HAP-1 (cell line): ENCODE measurements at places on chromosomes 1 and 21.

- DNase-seq, result no peak
Measured at GRCh38 chr1:197358959-197359358, 90.9 kb downstream of the CRB1 start.

- no peak for DNase-seq
Measured at GRCh38 chr1:33087677-33088076, 6.7 kb downstream of the AZIN2 start.

DNA sequence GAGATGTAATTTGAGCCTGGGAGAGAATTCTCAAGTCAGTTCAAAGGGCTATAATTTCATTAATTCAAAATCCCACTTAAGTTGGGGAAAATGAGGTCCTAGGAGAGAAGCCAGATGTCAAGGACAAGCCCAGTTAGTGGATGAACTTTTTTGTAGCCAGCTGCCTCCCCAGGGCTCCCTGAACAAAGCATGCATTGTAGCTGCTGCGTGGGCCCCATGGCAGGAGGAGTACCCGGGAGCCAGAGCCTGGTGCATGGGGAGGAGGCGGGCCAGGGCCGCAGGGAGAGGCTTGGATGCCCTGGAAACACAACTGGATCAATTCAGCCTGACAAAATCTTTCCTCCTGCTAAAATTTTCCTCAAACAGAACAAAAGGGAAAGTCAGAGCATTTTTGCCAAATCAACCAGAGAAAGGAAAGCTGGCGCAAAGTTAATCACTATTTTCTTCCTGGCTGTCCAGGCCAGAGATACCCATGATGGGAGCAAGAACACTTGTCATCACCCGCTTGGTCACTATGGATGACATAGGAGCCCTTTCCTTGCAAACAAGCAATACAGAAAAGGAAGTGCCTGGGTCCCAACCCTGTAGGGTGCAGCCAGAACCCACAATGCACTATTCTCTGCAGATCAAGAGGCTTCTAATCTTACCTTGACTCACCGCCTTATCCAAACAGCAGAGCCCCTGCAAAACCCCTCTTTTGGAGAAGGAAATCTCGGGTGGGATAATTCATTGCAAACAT, 248.1 kb upstream of the RAB4A start:
- no peak for DNase-seq

GRCh38 chr1:169624122-169624521, 5.8 kb downstream of the SELP start:
- no peak for DNase-seq

DNA sequence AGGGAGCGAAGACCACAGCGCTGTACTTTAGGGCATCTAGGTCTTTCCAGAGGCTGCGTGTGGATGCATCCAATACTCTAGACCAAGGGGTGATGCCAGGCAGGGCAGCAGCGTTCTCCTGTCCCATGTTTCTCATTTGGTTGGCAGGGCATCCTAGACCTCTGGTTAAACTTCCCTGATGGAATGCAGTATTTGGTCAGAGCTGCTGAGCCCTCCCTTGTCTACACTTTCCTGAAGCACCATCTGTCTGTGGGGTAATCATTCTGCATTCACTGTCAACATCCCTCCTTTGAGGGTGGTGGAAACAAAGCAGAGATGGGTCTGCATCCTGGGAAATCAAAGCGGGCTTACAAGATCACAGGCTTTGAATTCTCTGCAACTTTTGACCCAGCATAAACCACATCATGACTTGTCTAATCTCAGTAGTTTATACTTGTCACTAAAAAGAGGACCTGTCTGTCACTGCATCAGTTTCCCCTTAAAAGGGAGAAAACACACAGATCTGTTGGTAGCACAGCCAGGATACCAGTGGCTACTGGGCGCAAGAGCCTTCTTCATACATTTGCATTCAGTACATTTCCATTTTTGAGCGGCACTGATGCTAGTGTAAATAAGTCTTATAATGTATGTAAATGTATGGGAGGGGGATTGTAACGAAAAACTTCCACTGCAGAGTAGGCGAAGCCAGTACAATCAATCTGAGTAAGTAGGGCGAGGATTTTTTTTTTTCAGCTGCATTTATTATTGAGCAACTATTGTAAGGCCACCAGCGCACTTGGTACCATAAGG, 106.3 kb downstream of the GALNT2 start:
- DNase-seq, result no peak

DNA sequence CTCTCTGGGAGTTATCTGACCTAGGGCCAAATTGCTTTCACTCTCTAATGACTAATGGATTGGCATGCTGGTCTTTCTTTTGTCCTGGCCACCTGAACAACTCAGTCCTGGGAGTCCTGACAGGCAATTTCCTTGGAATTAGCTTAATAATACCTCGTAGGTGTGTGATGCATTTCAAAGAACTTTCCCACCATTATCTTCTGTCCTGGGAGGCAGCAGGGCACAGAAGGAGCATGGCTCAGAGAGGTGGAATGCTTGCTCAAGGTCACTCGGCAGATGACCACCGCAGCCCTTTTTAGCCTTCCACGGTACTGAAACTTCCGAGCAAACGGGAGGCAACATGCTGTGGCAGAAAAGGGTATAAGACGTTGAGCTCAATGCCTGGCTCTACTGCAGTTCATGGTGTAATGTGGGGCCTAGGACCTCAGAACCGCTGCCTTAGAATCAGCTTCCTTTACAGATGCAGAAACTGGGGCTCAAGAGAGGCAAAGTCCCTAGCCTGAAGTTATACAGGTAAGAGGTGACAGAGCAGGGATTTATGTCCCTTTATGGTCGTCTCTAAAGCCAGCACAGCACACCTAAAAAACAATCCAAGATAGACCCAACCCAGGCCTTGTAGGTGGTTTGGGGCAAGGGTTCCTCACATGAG, 3.2 kb downstream of the ID3 start:
- peak; percentile 63 for DNase-seq

GRCh38 chr1:214469290-214469689, 82.1 kb downstream of the PTPN14 start:
- DNase-seq, result no peak

GRCh38 chr1:7538849-7539768, 232.0 kb upstream of the VAMP3 start:
- no peak for DNase-seq

DNA sequence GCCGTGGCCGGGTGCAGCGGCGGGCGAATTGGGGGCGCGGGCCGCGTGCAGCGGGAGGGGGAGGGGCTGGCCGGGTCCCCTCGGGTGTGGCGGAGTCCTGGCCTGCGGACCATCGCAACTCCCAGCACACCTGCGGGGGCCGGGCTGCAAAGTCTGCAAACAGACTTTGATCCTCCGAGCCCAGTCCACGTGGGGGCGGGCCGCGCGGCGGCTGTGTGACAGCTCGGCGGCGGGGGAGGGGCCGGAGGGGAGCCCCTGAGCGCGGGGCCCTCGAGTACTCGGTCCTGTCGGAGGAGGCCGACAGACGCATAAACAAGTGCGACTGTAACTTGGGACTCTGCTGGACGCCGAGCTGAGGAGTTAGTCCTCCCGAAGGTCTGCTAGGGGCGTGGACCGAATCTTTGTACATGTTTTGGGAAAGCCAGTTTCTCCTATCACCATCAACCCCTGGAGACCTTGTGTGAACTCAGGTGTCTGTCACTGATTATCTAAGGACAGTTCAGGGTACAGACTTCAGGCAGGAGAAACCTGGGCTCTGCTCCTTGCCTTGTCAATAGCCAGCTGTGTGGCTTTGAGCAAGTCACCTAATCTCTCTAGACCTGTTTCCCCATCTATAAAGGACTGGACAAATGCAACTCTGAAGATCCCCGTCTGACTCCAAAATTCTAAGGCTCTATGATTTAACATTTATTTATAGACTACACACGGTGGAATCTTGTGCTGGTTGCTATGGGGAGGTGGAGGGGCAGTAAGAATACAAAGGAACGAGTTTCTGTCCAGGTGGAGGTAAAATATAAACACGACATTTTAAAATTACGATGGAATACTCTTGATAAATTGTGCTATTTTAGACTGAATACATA, 710 bp upstream of the SLC30A1 start:
- DNase-seq, result peak; percentile 88

GRCh38 chr1:89539128-89539527, 14.5 kb downstream of the LRRC8B start:
- no peak for DNase-seq

- no peak for DNase-seq
Measured at GRCh38 chr21:42374864-42375499, 8.6 kb upstream of the TFF1 start.
